ENCODE measurements at places on chromosomes 16 and 17.
A peak's percentile ranks its signal among the peaks of the same experiment; 100 is the strongest.

- no peak for DNase-seq
These were observed 63.0 kb upstream of the CBX4 start for GRCh38 chr17:79902146-79902791.

DNA sequence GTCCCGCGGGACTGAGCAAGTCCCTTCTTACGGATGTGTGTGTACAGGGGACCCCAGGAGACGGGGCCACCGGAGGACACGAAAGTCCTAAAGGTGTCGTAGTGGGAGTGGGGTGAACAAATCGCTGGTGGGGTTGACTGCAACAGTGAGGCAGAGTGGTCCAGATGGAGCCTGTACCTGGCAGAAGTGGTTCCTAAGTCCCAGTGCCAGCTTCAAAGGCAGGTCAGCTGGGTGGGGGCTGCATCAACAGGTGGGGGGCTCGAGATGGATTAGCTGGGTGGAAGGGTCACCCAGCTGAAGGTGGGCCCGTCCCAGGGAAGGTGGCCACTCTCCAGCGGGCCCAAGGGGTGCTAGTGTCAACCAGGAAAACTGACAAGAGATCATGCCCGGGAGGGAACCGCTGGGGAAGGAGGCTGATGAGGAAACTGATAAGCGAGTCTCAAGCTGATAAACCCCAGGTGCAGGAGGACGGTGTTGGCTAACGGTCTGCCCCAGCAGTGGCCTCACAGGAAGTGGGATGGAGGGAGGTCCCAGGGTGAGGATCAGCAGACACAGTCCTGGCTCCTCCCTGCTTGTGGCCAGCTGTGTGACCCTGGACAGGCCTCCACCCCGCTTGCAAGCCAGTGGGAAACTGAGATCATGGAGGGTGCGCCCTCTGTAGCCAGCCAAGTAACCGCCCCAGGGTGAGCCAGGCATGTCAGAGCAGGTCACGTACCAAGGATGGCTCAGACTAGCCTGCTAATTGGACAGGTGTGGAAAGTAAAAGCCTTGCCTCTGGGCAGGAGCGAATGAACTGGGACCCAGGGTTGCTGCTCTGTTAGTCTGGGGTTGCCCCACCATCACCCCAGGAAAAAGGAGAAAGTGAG, 1.0 kb downstream of the ORAI3 start:
- no peak for DNase-seq

- no peak for DNase-seq
These were observed 23.0 kb downstream of the RHBDL3 start for GRCh38 chr17:32288615-32289014.

DNA sequence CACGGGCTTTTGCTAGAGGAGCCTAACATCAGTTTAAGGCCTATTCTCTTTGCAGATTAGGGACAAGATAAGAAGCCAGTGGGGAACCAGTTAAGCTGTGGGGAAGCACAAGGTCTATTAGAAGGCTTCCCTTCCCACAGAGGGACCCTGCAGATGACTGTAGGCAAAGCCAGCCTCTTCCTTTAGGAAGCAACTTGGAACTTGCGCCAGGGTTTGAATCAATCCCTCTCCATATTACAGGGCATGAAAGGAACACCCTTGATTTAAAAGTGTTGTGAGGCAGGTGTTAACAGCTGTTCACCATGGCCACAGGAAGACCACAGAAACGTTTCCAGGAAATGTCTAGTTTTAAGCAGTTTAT, 77.3 kb downstream of the RPTOR start:
- no peak for DNase-seq

DNA sequence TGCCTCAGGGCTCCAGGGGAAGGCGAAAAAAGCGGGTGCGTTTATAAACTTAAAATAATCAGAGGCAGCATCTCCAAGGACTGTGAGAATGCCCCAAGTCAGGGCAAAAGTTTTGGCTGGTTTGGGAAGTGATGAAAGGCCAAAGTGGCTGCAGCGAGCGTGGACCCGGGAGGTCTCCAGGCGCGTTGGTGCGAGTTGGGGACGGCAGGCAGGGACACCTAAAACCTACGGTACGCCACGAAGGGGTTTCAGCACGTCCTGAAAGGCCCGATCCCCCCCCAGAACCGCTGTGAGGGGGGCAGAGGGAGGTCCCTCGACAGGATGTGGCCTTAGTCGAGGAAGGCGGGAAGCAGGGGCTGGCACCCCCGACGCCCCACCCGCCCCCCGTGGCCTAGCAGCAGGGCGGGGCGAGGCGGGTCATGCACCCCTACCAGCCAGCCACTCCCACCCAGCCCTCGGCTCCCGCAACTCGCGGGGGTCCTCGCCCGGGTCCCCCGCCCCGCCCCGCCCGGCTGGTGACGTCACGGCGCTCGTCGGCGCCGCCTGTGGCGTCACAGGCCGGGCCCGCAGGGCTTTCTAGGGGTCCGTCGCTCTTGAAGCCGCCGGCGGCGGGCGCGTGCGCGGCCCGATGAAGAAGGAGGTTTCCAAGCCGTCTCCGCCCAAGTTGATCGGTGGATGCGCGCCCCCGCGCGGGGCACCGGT, at the start of gene MYCBPAP:
TSS of gene MYCBPAP (plus strand) at position 569 of the 702 bp plus-strand sequence. CDS start 236 bp downstream, outside the sequence.
- peak; percentile 85 for DNase-seq

DNA sequence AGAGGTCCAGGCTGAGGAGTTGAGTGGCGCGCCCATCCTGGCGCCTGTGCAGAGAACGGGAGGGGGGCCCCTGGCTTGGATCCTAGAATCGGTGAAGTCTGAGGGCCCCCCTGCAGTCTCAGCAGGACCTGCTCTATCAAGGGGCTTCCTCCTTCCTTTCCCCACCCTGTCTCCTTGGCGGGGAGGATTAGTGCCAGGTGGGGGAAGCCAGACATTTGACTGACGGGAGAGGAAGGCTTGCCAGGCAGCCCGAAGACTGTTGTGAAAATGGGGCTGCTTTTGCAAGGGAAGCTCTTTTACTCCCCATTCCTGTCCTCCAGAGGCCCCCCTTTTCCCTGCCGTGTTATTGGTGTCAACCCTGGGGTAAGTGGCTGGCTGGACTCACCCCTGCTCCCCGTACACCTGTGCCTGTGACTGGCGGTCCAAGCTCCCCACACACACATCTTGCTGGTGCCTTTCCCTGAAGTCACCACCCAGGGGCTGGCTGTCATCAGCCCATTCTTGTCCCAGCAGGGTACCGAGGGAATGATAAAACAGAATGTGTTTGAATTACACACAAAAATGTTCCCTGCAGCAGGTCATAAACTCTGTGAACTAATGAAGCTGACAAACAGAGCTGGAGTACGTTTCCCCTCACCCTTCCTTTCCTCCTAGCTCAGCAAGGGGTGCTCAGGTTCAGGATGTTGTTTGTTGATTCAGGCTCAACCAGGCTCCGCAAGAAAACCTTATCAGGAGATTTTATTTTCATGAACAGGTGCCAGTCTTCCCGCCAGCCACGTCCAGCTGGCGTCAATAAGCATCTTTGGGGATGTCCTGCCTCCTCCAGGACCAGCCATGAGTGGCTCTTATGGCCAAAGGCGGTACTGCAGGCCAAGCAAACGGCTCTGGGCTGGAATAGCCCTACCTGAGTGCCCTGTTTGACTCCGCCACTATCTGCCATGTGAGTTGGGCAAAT, 4.4 kb upstream of the ARMC7 start:
- DNase-seq: no peak

DNA sequence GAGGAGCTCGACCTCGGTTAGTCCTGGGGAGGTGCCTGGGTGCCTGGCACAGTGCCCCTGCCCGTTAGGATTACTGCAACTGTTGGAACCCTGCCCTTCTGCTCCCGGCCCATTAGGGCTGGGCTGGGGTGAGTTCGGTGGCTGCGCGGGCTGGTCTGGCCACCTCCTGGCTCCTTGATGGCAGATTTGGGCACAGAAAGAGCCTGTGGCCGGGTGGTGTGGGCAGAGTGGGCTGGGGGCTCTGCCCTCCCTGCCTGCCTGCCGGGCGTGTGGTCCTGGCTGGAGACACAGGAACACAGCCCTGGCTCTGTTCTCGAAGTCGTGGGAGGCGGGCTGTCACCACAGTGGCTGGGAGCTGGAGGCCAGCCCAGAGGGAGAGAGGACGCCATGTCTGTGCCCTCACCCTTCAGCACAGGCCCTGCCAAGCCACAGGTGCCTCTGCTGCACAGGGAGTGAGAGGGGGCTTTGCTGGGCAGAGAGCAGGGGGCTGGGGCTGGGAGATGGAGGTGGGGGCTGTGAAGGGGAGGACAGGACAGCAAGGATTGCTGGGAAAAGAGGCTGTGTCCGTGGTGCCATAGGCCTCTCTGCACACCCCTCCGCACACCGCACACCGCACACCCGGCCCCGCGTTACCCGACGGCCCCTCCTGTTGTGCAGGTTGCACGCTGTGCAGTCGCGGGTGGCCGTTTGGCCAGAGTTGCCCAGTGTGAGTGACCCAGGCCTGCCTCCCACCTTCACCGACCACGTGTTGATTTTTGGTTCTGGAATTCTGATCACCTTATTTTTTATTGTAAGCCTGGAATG, 236.6 kb upstream of the GSE1 start:
- DNase-seq: no peak

DNA sequence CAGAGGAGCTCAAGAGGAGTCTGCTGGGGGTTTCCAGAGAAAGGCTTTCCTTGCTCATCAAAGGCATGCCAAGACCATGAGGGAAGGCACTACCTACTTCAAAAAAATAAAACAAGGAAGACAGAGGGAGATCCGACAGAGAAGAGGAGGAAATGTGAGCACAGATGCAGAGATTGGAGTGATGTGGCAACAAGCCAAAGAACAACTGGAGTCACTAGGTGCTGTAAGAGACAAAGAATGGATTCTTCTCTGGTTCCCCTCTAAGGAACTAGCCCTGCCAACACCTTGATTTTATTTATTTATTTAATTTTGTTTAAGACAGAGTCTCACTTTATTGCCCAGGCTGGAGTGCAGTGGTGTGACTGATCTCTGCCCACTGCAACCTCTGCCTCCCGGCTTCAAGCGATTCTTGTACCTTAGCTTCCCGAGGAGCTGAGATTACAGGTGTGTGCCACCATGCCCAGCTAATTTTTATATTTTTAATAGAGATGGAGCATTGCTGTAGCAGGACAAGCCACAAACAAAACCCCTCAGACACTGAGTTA, 13.8 kb upstream of the ACSF2 start:
- DNase-seq: no peak

DNA sequence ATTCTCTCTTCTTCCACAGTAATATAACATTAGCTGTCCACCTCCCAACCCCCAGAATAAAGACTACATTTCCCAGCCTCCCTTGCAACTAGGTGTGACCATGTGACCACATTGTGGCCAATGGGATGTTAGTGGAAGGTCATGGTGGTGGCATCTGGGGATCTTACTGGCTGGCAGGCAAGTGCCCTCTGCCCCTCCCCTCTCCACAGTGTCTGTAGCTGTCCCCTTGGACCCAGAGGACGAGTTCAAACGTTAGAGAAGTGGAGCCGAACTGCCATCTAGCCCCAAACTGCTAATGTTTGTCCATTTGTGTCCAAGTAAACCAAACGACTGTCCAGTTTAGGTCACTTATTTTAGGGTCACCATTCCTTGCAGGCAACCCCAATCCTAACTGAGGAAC, 26.6 kb upstream of the KCNG4 start:
- peak; percentile 53 for DNase-seq

GRCh38 chr17:73827627-73828291, 183.5 kb upstream of the SDK2 start:
- DNase-seq: no peak

DNA sequence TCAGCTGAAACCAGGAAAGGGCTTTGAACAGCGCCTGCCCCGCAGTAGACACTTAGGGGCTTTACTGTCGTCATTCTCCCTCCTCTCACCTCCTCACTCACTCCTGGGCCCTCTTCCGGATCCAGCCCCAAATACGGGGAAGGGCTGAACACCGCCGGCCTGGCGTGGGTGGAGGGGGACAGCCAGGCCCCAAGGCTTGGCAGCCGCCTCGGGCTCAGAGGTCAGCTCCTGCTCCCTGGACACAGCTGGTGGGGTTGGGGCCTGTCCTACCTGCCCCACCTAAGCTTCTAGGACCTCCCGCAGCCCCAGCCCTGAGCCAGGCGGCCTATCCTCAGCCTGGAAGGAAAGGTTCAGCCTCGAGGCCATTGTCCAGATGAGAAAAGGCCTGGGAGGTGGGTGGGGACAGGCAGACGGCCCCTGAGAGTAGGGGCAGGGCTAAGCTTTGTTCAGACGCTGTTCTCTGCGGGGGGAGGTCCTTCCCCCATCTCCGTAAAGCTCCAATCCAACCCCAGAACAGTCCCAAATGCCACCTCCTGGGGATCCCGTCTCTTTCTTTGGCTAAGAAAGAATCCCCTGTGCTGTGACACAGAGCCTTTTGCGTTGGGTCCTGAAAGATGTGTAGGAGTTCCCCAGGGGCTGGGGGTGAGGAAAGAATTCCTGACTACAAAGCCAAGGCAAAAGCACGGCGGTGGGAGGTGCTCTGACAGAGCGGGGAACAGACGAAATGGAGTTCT, 881 bp upstream of the LLGL1 start:
- DNase-seq: no peak

DNA sequence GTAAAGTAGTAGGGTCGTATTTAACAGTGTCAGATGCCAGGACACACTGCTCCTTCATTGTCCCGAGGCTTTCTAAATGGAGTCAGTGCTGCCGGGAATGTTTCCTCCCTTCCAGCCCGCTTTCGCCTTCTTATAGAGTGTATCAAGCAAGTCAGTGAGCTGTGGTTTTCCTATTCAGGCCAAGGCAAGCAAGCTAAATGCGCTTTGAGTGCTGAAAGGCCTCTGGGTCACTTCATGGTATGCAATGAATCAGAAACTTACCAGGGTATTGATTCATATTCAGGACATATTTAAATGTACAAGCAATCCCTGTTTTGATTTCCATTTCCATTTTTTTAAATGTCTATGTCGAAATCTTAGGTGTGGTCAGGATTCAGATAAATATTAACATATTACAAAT, 327.9 kb upstream of the SOX9 start:
- no peak for DNase-seq

DNA sequence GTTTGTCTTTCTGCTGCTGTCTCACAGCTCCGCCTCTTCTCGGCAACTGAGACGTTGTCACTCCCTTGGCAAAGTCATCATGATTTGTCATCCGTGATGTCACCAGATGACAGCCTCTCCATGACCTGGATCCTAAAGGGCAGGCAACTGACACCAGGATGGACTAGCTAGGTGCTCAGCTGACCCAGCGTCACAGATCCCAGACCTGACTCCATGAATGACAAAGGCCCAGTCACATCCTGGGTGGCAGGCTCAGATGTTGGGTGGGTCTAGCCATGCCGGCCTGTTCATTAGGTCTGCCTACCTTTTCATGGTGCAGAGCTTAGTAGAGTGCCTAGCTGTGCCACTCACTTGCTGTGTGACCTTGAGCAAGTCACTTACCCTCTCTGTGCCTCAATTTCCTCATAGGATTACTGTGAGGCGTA, 3.8 kb upstream of the TMEM238L start:
- no peak for DNase-seq

GRCh38 chr17:47901423-47901822, 5.4 kb downstream of the SP2 start:
- no peak for DNase-seq

- no peak for DNase-seq
These were observed 37.5 kb downstream of the AKAP10 start for GRCh38 chr17:19939993-19940721.

DNA sequence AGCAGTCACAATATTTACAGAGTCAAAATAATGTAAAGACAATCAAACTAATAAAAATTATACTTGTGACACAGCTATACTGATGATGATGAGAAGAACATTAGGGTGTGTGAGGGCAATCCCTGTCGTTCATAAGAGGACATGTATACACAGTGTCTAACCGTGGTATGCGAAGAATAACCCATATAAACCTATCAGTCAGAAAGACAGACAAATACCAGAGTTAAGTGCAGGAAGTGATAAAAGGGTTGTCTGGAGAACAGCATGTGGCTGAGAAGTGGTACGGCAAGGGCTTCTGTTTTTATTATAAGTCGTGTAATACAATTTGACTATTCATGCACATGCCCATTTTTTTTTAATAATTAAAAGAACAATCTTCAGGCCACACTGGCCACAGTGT, 46.7 kb downstream of the LMF1 start:
- no peak for DNase-seq

GRCh38 chr16:69929480-69929879, 21.7 kb upstream of the CLEC18A start:
- no peak for DNase-seq

All from left kidney (tissue), 8 donors.